ENCODE measurements at places on chromosomes 6 and 20.

DNA sequence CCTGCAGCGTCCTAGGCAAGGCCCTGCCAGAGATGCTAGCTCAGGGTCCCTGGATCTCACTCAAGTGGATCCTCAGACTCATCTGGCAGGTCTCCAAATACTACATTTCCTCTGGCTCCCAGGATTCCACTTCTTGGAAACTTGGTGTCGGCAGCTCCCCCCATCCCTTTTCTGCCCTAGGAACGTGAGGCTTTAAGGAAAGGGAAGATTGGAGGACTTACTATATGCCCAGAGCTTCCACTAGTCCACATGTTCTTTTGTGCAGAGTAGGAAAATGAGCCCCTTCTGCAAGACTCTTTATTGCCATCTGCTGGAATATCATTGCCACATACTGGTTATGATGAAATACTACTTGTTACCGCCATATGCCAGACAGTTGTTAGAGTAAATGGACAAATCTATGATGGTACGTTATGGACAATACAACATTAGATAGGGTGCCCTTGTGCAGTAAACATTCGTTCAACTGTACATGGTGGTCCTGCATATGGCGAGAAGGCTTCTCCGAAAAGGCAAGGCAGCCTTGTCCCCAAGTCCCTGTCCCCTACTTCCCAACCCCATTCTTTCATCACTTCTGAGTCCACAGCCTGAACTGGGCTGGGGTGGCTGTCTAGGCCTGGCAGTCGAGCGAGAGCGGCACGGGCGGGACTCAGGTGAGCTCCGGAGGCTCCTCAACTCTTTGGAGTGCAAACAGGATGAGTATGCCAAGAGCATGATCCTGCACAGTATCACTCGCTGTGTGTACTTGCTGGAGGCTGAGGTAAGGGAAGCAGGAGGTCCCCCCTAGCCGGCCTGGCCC lies 780 bp downstream of the ARMC12 start:
- DNase-seq: peak; percentile 58

DNA sequence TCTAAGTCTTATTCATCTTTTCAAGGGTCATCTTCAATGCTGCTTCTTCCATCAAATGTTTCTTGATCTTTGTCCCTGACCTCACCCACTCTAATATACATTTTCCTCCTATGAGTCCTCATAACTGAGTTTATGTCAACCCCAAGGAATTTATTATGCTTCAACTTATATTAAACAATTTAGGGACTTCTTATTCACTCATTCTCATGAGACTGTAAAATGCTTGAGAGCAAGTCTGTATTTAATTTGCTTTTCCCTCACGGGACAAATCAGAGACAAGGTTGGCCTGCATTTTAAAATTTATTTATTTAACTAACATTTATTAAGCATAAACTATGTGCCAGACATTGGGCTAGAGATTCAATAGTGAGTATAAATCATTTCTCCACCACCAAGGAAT lies 312.0 kb upstream of the NT5E start:
- no peak for DNase-seq

- no peak for DNase-seq
Measured at GRCh38 chr6:159833556-159833955, 33.5 kb downstream of the PNLDC1 start.

GRCh38 chr6:140264431-140264830 lies 890.0 kb upstream of the CITED2 start:
- DNase-seq: no peak

- no peak for DNase-seq
Measured at GRCh38 chr20:23856736-23857135, 22.8 kb downstream of the CST5 start.

GRCh38 chr6:127869772-127870404 lies 31.0 kb downstream of the THEMIS start:
- no peak for DNase-seq

DNA sequence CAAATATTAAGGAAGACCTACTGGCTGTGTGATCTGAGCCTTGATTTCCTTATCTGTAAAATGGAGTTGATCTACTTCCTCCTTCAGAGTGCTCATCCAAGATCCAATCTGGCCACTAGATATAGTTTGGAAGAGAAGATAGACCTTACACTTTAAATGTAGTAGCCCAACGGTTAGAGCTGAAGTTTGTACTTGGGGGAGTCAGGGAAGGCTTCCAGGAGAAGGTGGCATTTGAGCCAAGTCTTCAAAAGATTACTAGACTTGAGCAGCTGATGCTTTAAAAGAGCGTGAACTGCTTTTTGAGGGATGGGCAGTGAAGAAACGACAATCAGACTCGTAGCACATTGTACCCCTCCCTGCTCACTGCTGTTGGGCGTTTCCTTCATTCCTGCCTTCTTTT lies 3.6 kb downstream of the LBP start:
- no peak for DNase-seq

DNA sequence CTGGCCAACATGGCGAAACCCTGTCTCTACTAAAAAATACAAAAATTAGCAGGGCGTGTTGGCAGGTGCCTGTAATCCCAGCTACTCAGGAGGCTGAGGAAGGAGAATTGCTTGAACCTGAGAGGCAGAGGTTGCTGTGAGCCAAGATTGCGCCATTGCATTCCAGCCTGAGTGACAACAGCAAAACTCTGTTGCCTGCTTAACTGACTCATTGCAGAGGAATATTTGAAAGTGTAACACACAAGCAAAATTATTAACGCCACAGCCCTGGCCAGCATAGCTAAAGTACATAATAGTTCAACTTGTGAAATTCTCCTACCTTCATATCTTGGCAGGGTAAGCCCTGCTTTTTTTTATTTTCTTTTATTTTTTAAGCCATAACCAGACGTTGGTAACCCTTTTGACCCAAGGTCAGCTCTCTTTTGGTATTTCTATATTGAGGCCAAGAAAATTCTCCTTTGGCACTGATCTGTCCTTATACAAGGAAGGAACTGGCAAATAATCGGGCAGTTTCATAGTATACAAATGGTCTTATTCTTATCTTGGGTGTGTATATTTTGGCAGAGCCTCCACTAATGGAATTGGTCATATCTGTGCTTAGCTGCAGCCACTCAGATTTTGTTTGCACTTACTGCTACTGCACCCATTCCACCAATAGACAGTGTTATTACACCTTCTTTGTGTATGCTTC lies 4.0 kb upstream of the ADGRF5 start:
- no peak for DNase-seq

GRCh38 chr6:100283285-100283684 lies 181.4 kb downstream of the SIM1 start:
- no peak for DNase-seq

- DNase-seq: peak; percentile 35
Measured at GRCh38 chr6:30722280-30723112, 2.3 kb downstream of the TUBB start.

- no peak for DNase-seq
Measured at GRCh38 chr6:79438030-79438429, 99.2 kb downstream of the LCA5 start.

GRCh38 chr6:11121851-11122250 lies 10.3 kb upstream of the ERVFRD-1 start:
- DNase-seq: no peak

DNA sequence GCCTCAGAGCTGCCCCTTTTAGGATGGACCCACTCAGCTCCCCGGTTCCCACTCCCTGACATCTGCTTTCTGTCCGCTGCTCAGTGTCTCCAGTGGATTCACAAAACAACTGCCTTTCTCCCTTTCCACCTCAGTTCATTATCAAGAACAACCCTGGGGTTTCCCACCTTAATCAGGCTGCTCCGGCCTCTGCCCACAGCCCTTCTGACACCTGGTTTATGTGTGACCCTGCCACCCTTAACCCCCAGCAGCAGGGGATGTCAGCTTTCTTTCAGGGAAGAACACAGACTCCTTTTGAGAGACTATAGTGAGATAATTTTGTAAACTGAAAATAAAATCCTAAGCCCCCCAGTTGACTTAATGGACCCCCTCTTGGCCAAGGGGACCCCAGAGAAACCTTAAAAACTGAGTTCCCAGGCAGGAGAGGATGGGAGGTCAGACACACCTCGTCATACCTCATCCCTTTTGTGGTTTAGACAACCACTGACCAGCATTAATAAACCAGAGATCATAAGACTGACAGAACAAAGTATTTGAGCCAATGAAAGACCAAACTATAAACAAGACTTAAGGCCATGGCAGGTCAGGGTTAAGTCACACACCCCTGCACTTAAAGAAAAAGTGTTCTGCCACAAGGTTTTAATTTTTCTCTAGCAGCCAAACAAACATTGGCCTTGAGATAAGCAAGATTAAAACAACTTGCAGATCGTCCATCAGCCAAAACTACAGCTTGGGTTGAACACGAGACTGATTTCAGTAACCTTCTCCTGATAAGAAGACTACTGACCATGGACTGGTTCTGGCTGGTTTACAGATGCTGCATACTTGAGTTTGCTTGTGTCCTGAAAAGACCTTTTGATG lies 42.4 kb upstream of the DDR1 start:
- DNase-seq: no peak

DNA sequence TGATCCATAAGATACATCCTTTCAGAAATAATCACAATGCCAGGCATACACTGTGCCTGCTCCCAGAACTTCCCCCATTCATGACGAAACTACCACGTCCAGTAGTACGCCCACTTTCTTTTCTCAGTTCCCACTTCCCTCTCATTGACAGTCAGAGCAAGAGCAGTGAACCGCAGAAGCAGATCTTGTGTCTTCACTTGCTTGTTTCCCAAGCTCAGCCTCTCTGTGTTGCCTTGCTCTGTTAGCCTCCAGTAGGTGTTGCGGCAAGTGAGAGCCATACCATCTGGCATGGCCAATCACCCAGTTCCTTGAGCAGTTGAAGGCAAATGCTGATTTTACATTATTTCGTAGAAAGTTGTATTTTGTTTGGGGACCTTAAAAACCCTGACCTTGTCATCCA lies 11.7 kb downstream of the UST start:
- DNase-seq: no peak

DNA sequence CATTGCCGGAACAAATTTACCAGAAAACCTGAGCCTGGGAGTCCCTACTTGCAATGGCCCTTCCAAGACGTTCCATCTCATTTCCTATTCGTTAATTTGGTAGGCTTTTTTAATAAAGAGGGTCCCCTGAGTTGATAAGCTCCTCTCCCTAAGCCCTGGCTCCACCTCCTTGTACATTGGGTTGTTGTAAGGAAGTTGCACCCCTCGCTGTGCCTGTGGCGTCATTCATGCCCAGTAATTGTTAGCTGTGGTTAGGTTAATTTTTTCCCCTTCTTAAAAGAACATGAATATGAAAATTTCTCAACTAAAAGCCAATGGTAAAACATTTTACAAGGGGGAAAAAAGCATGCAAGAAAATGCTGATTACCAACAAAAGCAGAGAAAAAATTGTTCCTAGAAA lies 91.9 kb downstream of the SLC24A3 start:
- no peak for DNase-seq

DNA sequence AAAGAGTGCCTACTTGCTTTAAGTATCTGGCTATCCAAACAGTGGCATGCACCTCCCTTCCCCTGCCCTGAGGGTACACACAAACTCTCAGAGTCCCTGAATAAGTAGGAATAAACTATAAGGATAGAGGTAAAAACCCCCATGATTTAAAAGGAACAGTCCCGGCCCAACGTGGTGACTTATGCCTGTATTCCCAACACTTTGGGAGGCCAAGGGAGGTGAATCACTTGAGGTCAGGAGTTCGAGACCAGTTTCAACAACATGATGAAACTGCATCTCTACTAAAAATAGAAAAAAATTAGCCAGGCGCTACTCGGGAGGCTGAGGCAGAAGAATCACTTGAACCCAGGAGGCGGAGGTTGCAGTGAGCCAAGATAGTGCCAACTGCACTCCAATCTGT lies 22.2 kb downstream of the SAMHD1 start:
- no peak for DNase-seq

DNA sequence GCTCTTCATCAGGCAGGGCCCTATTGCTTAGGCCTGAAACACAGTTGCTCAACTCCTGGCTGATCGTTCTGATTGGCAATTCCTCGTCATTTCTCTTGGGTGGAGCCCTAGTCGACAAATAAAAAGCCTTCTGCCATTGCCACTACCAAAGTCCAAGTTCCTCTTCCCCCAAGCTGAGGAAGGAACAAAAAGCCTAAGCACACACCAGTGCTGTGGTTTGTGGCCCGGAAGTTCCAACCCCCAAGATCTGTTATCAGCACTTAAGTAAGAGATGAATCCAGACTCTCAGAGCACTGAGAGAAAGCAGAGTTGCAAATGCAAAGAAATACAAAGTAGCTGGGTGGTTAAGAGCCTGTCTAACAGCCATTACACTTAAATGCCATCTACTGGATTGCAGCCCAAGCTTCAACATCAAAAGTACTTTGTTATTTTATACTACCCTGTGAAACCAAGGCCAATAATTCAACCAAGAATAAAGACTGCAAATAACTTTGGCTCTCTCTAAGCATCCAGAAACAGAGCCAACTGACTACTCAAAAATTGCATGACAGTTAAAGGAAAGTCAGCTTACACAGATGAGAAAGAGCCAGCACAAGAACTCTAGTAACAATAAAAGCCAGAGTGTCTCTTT lies 1024.0 kb downstream of the GRIK2 start:
- no peak for DNase-seq

DNA sequence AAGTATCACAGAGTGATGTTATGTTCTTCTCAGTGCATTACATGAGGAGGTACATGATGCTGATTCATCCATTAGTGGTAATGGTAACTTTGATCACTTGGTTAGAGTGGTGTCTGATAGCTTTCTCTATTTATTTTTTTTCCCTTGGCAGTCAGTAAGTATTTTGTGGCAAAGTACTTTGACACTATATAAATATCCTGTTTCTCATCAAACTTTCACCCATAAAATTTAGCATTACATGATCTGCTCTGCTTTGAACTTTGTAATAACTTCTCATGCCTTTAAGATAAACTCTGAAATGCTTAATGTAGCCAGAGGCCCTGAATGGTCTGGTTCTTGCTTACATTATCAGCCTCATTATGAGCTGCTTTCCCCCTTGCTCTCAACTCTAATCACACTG lies 127.9 kb downstream of the MBOAT1 start:
- no peak for DNase-seq

DNA sequence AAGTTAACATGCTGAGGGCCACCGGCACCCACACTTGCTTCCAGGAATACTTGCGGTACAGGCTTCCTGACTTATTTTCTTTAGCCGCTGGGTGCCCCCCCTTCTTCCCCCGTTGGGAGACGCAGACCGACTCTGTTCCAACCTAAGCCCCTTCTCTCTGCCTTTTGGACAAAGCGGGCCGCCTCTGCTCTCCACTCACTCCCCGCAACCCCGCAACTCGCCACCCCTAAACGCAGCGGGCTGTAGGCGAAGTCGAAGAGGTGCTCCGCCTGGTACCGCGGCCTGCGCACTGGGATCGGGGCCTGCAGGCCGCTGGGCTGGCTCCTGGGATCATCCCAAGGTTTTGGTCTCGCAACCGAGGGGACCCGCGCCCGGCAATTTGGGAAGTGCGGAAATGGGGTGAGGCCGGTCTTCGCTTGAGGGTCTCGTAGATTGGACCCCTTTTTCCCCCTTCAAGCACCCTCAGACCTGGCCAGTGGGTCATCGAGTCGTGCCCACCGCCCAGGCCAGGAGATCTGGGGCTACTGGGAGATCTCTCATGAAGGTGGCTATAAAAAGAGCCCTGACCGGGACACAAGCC lies 4.7 kb upstream of the FOXF2 start:
- no peak for DNase-seq

- no peak for DNase-seq
Measured at GRCh38 chr6:38168699-38169098, 349.2 kb downstream of the ZFAND3 start.

- DNase-seq: peak; percentile 82
Measured at GRCh38 chr20:9068233-9068801, 570 bp upstream of the PLCB4 start.

All from NCI-H510A (cell line).